ENCODE measurements at places on chromosomes 16 and 17.

GRCh38 chr16:61182391-61182790, 853.8 kb downstream of the CDH8 start:
- no peak for DNase-seq

- no peak for DNase-seq
Observed at GRCh38 chr16:1746693-1747195, 24.6 kb downstream of the NME3 start.

DNA sequence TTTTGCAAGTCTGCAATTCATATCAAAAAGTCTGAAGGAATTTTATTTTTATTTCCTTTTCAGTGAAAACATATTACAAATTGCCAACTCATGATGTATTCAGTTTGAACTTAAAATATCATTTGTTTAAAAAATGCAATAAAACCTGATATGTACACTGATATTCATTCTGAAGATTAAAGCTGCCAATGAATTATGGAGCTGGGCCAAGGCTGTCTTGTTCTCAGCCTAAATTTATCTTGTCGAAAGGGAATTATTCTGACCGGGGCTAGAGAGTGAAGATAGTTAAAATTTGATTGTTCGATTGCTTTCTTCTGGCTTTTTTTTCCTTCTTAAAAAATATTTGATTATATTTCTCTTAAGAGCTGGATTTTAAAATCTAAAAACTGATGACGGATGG, 54.0 kb upstream of the RBFOX1 start:
- DNase-seq, result no peak

GRCh38 chr17:75828076-75828400, 16.2 kb downstream of the UNC13D start:
- DNase-seq, result no peak

GRCh38 chr16:928526-928925, 42.3 kb downstream of the LMF1 start:
- DNase-seq, result no peak
